Left hindlimb (tissue), 1 donor: ENCODE measurements at places on chromosomes 12 and 14.

DNA sequence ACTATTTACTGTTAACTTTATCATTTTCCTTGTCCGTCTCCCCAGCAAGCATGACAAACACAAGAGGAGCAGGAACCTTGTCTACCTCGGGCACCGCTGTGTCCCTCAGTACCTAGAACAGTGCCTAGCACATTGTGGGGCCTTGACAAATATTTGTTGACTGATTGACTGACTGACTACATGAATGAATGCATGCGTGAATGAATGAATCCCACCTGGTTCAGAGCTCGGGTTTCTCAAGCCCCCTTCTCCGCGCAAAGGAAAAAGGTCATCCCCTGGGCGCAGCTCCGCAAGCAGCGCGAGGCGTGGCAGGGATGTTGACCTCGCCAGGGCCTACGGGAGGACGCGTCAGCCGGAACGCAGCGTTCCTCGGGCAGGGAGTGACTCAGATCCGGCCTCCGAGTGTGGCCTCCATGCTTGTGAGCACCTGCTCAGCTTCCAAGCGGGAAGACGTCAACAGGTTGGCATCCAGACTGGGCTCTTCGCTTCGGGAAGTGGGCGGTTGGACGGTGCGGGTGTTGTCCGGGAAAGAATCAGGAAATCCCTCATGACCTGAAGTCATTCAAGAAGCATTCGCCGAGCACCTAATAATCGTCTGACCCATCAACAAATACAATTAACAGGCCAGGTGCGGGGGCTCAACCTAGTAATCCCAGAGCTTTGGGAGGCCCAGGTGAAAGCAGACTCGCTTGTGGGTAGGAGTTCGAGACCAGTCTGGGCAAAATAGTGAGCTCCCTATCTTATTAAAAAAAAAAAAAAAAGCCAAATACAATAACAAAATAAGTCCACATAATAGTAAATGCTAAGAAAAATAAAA is 13.9 kb upstream of the UBC start:
- peak; percentile 66 for DNase-seq

- no peak for DNase-seq
Observed at GRCh38 chr14:78302841-78303240, 132.7 kb downstream of the NRXN3 start.

- DNase-seq, result no peak
Observed at GRCh38 chr14:33805593-33805992, 145.3 kb downstream of the EGLN3 start.

- no peak for DNase-seq
Observed at GRCh38 chr12:124618291-124618902, 51.0 kb upstream of the NCOR2 start.

DNA sequence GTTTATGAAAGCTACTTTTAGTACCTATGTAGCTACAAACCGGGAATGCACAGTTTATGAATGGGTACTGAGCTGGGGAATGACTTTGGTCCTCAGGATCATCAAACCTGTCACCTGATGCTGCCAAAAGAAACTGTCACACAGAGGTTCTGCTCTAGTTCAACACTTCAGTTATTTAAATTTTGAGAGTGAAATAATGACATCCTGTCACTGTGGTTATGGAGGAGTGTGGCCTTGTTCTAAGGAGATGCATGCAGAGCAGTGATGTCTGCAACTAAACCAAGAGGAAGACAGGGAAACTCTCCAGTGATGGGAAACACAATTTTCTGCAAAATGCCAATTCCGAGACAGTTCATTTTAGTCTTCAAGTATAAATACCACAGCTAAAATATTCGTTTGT is 4.8 kb upstream of the AEBP2 start:
- DNase-seq, result no peak

DNA sequence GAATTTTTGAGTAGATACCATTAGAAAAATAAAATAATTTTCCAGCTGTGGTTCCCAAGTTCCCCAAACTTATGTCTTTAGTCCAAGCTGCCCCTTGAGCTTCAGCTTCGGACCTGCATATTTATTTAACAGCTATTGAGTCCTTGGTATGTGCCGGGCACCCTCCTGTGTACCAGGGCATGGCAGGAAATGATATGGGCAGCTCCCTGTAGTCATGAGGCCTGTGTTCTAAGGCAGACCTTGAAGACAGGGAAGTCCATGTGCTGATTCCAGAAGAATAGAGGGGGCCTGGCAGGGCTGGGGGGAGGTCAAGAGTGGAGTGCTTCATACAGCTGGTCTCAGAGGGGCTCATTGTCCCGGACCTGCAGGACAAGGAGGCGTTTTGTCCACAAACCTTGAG is 29.2 kb downstream of the TRAF3 start:
- DNase-seq, result no peak

DNA sequence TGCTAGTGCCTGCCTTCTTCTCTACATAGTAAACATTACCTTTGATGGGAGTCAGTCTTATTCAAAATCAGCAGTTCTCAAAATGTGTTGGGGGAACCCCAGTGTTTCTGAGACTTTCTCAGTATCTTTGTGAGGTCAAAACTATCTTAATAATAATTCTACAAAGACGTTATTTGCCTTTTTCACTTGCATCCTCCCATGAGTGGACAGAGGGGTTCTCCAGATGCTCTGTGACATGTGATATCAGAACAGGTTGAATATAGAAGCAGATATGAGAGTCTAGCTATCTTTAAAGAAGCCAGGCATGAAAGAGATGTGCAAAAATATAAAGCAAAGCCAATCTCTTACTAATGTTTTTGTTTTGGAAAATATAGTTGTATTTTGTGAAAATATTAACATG is 144.7 kb downstream of the KTN1 start:
- no peak for DNase-seq

- DNase-seq, result no peak
Observed at GRCh38 chr12:5260086-5260485, 171.8 kb upstream of the NTF3 start.

DNA sequence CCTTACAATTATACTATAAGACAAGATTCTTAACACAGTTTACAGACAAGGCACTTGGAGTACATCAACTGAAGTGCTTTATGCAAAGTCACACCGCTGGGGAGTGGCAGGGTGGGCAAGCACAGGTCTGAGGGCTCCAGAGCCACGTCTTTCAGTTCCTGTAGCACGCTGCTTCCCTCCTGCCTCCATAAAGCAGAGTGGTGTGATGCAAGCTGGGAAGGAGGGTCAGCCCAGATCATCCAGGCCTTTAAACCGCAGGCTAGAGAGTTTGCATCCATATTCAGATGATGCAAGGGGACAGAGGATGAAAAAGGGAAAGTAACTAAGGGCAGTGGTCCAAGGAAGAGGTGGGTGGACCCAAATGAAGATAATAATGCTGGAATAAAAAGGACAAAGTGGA is 132.6 kb downstream of the ITPR2 start:
- DNase-seq, result no peak

GRCh38 chr12:5138845-5139244 is 95.2 kb downstream of the KCNA5 start:
- DNase-seq, result no peak

DNA sequence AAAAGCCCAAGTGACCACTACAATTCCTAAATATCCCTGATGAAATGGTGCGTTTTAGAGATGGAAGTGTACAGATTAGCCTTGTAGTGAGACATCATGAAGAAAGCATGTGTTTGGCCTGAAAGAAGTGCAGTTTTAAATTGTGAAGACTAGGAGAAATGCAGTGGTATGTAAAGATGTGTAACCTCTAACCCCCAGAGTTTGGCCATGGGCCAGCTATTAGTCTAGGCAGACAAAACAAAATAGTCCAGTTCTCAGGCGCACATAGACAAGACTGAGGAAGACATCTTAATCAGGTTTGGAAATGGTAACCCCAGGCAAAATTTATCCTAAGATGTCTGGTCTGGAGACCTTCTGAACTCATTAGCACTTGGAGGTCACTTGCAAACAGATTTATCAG is 23.4 kb downstream of the WBP11 start:
- DNase-seq, result no peak

GRCh38 chr14:97771340-97772045 is 974.3 kb downstream of the VRK1 start:
- no peak for DNase-seq

GRCh38 chr12:102638777-102639176 is 158.4 kb upstream of the IGF1 start:
- DNase-seq, result no peak

GRCh38 chr14:89190765-89191513 is 226.1 kb downstream of the FOXN3 start:
- DNase-seq, result peak; percentile 56
